ENCODE measurements at places on chromosomes 2 and 18. TPM values are rescaled to one million over a fixed set of nuclear protein-coding genes. Genes with fewer than 3 reads are reported as not detected.

The FBXO36 gene
- total RNA-seq, result 0.91 TPM

The PRSS56 gene
- total RNA-seq, result not detected

The VWC2L gene
- total RNA-seq, result not detected

The KCNIP3 gene
- total RNA-seq, result not detected
